ENCODE measurements at places on chromosomes 4 and X.

DNA sequence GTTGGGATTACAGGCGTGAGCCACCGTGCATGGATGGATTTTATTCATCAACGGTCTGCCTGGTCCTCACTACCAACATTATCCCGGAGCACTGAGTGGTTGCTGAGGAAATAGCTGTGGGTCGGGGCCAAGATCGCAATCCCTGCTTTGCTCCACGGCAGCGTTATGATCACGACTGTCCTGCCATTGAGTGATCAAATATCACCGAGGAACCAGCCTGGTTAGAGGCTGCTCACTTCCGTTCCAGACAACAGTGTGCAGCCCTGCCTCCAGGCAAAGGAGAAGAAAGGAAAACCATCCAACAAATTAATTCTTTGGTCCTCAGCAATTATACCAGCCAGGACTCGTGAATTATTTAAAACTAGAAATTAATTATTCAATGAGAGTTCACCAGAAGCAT, 70.6 kb upstream of the TBL1X start:
- no peak for DNase-seq

DNA sequence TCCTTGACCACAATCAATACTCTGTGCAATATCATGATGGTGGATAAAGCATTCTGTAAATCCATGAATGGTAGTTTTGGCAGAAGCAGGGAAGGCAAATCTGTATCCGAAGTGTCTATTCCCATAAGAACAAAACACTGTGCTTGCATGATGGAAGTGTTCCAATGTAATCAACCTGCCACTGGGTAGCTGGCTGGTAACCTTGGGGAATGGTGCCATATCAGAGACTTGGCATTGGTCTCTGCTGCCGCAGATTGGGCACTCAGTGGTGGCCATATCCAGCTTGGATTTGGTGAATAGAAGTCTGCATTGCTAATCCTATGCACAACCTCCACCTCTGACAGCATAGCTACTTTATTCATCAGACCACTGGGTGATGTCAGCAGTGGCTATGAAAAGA, 114.3 kb upstream of the EMCN start:
- no peak for DNase-seq

- no peak for DNase-seq
Observed at GRCh38 chr4:158929939-158930638, 161.3 kb downstream of the FNIP2 start.

DNA sequence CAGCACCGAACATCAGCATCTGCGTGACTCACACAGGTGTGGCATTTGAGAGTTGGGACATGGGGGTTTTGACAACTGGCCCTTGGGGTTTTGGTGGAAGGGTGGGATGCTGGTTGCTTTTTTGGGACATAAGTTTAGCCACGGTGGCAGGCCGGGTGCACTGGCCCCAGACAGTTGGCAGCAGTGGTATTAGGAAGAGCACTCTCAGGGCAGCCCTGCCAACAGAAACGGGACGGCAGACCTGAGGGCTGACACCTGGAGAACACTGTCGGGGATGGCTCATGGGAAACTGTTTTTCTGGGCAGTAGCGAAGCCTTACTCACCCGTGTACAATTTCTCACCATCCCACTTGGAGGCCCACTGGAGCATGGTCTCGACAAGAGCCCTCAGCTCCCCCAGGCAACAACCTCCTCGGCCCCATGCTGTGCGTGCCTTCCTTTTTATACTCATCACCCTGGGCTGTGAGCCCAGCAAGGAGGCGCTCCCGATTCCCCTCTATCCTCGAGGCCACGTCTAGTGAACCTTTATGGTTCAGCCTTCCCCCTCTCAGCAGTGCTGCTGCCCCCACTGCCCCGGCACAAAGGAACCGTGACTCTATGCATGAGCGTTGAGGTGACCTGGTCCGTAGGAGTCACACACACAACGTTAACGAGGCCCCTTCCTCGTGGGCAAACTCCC, 30.6 kb downstream of the WDR1 start:
- DNase-seq: peak; percentile 11

DNA sequence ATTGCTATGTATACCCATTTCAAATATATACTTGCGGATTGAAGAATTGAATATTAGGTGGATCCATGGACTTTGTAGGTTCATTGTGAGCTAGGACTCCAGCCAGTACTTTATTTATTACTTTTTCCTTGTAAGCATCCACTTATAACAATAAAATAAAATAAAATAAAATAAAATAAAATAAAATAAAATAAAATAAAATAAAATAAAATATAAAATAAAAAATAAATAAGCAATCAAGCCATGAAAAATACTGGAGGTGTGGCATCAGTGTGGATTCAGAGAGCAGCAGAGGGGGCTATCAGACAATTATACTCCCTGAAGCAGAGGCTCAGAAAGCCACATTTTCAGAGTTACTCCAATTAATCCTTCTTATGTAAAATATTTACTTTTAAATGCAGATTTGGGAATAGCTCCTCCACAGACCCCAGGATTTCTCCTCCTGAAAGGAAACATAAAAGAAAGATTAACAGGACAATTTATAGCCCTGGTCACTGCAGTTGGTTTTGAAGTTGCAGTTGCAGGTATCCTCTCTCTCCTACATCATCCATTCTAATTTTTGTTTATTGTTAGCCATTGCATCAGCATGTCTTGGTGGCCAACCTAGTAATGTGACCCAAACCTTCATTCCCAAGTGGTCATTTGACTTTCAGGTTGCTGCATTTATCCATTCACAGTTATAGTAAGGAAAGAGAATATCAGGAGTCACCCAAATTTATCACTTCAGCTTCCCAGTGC, 2025.2 kb upstream of the IGFBP7 start:
- no peak for DNase-seq

GRCh38 chr4:156805696-156806095, 165.9 kb downstream of the PDGFC start:
- DNase-seq: no peak

DNA sequence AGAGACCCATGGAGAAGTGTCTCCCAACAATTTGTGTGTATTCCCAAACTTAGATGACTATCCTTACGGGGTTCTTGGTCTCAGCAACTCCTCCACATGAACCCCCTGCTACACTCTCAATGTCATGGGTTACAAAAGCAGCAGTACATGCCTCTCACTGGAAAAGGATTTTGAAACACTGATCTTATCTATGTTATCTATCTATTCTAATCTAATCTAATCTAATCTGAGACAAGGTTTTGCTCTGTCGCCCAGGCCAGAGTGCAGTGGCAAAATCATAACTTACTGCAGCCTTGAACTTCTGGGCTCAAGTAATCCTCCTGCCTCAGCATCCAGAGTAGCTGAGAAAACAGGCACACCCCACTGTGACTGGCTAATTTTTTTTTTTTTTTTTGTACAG, 19.3 kb downstream of the TSPAN5 start:
- DNase-seq: no peak

- no peak for DNase-seq
Observed at GRCh38 chrX:16666541-16666940, 16.6 kb downstream of the S100G start.

DNA sequence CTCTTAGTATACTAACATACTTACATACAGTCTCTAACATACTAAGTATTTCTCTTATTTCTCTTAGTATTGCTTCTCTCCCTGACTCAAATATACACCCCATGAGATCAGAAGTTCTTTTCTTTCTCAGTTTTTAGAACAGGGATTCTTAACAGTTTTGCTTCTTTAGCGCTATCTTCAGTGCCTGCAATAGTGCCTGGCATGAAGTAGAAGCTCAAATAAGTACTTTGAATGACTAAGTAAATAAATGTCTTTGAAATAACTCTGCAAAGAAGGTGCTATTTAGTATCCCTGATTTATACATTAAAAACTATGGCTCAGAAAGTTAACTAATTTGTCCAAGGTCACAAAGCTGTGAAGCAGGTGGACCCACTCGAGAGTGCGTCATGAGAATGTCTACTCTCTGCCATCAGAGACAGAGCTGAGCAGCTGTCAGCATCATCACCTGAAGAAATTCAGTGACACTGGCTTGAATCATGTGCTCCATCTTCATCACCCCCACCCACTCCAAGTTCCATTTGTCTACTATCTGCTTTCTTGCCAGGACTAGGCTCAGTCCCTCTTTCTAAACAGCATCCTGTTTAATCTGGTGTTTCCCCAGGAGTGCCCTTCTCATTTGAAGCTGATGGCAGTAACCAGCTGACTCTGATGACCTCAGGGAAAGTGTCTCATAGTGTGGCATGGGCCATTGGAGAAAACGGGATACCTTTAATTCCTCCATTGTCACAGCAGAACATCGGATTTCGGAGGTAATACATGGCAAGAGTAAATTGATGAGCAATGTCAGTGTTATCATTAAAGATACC, 83.1 kb downstream of the CC2D2A start:
- no peak for DNase-seq

DNA sequence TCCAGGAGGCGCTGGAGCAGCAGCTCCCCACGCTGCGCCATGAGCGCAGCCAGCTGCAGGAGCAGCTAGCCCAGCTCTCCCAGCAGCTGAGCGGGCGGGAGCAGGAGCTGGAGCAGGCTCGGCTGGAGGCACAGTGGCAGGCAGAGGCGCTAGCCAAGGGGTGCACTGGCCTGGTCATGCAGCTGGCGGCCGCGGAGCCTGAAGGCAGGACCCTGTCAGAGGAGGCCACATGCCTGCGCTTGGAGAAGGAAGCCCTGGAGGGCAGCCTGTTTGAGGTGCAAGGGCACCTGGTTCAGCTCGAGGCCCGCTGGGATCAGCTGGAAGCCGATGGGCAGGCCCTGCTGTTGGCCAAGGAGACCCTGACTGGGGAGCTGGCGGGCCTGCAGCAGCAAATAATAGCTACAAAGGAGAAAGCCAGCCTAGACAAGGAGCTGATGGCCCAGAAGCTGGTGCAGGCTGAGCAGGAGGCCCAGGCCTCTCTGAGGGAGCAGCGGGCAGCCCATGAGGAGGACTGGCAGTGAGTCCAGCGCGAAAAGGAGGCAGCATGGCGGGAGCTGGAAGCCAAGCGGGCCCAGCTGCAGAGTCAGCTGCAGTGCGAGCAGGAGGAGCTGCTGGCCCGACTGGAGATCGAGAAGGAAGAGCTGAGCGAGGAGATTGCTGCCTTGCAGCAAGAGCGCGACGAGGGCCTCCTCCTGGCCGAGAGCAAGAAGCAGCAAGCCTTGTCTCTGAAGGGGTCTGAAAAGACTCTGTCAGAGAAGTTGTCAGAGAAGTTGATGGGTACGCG, 13.6 kb downstream of the SMIM10L2A start:
- DNase-seq: no peak

GRCh38 chrX:104565791-104566680, at the start of gene IL1RAPL2:
IL1RAPL2 (plus strand) TSS chrX:104566199.
- DNase-seq: no peak

DNA sequence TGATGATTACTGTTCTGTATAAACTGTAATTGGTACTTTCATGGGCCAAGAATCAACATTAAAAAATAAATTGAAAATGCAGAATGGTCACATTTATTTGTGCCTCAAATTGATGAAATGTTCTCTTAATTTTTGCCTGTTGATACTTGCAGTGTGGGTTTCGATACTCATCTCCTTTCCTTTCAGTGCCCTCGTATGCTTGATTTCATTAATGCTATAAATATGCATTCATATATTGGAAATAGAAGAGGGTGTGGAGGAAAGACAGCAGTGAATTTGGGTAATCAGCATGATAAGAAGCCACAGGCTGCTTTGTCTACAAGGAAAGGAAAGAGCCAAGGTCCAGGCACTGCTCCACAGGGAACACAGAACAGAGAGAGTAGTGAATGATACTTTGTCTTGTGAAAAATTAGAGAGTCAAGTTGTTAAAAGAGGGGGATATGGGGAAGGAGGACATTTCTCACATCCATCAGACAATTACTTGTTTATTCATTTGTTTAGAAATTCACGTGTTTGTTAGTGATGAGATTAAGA, 1.0 kb upstream of the DDX60 start:
- DNase-seq: no peak

- no peak for DNase-seq
Observed at GRCh38 chrX:147832707-147833348, 78.9 kb upstream of the FMR1 start.

DNA sequence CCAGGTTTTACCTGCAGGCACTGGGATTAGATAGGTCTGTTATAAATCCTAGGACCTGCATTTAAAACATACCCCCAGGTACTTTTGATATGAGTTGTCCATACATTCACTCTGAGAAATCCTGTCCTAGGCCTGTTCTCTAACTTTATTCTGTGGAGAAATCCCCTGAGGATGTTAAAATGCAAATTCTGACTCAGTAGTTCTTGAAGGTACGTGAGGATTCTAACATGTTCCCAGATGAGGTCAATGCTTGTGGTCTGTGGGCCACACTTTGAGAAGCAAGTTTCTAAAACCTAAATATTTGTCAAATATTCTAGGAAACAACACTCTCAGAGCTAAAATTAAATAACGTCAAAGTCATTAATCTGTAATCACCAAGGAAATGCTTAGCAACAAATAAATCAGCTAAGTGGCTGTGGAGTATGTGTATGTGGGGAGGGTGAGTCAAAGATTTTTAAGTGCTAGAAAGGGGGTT, 101.3 kb upstream of the MAGEB16 start:
- DNase-seq: no peak
